ENCODE measurements at places on chromosomes 5 and 9.

DNA sequence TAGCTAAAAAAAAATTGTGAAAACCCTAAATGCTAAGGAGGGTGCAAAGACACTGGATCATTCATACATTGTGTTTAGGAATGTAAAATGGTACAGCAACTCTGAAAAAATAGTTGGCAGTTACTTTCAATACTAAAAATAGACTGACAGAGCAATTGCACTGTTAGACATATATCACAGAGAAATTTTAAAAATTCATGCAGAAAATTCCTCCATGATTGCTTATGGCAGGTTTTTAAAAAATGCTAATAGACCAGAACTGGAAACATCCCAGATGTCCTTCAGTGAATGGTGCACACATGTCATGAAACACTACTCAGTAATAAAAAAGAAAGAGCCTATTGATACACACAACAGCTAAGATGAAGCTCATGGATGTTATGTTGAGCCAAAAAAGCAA is 349.8 kb upstream of the DAB2 start:
- no peak for DNase-seq

DNA sequence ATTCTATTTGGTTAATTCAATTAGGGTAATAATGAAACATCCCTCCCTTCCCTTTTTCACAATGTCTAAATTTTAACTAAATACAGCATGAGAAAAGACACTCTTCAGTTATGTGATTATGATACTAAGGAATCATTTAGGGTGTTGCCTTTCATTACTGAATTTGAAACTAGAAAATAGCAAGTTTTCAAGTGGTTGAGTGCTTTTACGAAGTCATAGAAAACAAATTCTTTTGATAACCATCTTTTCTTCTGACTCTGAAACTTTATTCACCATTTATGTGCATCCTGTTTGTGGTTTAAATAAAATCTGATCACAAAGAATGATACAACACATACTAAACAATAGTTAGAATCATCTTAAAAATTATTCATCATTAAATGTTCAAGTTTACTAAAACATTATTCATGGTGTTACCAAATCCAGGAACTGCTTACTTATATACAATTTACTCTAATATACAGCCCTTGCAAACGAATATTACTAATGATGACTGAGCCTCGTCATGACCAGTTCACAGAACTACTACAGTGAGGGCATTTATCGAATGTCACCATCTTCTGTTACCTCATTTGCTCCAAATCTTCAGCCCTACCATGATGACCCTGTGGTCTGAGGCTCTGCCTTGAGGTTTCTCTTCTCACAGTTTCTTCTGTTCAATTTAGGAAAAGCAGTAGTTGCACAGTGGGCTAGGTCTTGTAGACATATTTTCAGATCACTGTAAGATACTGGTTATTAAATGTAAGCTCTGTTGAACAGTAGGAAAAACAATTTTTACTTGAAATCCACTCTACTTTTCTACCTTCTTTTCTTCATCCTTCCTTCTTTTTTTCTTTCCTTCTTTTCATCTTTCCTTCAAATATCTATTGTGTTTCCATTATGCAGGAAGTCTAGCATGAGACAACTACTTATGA is 18.3 kb upstream of the IL9 start:
- no peak for DNase-seq

DNA sequence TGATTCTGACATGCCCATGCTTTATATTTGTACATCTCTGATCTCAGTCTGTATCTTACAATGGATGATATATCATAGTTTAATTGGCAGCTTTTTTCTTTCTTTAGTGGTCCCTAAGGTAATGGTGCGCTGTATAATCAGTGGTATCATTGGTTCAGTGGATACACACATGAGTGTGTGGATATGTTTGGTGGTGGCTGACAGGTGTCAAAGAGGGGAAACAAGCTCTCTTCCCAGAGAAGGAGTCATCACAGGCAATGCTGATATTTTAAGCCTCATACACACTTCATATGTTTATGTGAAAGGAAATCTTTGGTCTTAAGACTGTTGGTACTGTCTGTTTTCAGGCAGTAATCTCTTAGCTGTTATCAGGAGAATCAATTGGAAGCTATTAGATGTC is 52.1 kb upstream of the KIAA1958 start:
- no peak for DNase-seq

- no peak for DNase-seq
These were observed 1019.5 kb upstream of the SEMA6A start for GRCh38 chr5:117594166-117594565.

DNA sequence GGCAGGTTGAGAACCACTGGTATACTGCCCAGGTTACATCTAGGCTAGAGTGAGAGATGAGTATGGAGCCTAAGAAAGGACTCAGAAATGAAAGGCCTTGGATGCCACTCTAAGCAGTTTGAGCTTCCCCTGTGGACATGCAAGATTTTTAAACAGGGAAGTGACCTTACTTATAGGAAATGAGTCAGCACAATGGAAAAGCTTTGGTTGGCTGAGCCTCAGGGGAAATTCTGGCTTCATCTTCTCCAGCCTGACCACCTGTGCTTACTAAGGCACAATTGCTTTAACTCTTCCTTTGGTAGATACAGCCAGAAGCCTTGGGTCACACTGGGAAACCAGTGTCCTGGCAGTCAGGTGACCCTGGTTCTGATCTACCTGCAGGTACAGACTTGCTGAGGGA is 380.2 kb upstream of the ZNF462 start:
- no peak for DNase-seq

DNA sequence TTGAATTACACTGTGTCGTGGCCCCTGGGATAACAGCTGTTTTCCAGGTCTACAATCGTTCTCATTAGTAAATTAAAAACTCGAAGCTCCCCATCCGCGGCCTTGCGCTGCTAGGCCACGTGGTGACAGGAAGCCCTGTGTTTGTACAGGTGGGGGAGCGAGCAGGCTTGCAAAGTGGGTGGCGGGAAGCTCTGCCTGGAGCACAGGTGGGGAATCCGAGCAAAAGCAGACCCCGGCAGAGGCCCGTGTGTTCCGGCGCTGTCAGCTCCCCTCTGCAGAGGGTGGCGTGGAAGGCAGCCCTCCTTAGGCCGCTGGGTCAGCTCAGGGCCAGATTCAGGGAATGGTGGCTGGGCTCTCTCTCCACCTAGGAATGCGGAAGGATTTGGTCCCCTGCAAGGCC is 59.5 kb upstream of the ERCC6L2 start:
- no peak for DNase-seq

- no peak for DNase-seq
These were observed 35.7 kb upstream of the LURAP1L start for GRCh38 chr9:12739014-12739652.

DNA sequence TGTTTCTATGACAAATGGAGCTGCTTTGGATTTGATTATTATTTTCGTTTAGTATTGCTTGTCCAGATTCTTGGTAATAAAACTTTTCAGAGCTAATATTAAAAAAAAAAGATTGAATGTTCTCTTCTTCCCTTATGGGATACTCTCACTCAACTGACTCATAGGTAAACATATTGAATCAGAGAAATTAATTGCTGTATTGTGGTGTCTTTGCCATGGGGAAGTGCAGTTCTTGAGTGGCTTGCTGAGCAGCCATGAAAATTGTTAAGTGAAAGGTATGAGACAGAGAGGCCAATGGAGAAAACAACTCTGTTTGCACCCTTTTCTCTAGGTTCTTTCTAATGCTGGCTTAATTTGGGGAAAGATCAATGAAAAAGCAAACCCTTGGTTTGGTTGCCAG is 149.9 kb upstream of the HMHB1 start:
- DNase-seq, result no peak

DNA sequence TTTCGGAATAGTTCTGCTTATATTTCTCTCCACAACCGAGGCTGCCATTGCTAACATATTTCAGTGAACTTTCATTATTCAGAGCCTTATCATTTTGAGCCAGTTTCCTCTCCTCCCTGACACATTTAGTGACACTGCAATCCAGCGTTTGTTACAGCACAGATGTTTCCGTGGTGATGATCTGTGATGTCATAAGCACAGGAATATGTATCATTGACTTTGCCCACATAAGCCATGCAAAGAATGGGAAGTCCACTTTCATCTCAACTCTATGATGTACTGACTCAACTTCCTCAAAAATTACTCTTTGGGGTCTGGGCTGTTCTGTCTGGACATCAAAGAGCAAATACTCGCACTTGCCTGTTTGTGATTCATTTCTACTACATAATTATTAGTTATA is 291.8 kb downstream of the EBF1 start:
- DNase-seq, result no peak

DNA sequence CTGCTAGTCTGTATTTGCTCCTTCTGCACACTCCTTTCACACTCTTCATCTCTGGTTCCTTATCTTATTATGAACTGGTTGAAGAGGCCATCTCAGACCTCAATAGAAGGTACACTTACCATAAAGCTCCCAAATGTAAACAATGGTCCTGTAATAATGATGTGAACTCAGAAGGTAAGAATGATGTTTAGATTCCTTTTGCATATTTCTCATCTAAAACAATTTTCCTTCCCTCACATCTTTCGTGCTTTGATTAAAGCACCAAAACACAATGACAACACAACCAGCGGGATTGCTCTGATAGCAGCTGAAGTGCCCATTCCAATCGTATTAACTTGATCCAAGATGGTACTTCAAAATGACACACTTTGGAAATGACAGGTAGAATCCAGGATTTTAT is 34.3 kb downstream of the NFIB start:
- no peak for DNase-seq

DNA sequence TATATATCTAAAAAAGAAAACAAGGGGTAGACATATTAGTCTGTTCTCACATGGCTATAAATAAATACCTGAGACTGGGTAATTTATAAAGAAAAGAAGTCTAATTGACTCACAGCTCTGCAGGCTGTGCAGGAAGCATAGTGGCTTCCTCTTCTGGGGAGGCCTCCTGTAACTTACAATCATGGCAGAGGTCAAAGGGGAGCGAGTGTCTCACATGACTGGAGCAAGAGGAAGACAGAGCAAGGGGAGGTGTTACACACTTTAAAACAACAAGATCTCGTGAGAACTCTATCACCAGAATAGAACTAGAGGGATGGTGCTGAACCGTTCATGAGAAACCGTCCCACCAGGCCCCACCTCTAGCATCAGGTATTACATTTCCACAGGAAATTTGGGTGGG is 616.8 kb downstream of the TLE4 start:
- DNase-seq, result no peak

DNA sequence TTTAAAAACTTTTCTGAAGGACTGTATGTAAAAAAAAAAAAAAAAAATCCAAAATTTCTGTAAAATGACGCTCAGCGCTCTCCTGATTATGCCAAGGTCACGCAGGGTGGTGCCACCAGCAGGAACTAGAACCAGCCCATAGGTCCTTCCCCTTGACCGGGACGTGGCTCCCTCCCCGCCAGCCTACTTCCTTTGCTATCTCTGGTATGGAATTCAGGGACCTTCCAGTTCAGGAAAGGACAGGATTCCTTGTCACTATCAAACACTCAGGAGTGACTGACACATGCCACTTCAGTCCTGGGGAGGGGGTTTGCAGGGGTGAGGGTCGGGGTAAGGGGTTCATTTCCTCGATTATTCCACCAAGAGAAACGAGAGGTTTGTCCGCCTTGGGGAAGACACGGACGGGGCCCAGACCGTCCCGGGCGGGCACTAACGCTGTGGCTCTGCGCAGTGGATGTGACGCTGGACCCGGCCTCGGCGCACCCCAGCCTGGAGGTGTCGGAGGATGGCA is 18.8 kb downstream of the BTNL9 start:
- DNase-seq, result no peak

DNA sequence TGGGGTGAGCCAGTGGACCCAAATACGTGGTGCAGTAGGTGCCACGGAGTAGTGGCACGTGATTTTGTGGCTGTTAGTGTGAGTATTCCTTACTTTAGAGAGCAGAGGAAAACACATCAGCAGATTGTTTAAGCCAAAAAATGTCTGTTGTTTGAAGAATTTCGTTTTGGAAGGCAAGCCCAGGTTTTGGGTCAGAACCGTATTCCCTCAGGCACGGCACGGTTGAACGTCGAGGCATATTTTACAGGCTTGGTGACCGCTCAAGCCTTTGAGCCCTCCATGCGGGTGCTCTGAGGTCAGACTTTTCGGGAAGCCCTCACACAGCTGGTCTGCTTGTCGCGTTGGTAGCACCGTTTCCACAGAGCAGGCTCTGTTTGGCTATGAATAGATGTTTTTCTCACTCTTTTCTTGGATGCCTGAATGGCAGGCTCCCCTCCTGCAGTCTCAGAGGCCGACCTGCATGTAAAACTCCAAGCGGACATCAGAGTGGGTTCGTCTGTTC is 27.2 kb downstream of the NEK6 start:
- no peak for DNase-seq

DNA sequence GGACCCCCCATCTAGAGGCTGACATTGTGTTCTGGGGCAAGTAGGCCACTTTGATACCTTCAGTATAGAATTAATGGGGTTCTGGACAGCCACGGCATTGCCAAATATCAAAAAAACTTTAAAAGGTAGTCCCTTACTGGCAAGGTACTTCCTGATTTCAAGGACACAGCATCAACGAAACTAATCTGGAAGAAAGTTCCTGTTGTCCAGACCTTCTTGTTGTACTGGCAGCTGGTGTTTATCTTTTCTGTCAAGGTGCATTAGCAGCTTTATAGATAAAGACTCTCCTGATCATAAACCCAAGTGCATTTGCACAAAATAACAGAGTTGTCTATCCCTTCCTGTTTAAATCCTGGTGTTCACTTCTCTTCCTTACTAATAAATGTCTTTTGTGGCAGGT is 23.7 kb upstream of the GOLGA1 start:
- DNase-seq, result no peak

- DNase-seq, result no peak
These were observed 176.4 kb downstream of the NSG2 start for GRCh38 chr5:174221946-174222345.

DNA sequence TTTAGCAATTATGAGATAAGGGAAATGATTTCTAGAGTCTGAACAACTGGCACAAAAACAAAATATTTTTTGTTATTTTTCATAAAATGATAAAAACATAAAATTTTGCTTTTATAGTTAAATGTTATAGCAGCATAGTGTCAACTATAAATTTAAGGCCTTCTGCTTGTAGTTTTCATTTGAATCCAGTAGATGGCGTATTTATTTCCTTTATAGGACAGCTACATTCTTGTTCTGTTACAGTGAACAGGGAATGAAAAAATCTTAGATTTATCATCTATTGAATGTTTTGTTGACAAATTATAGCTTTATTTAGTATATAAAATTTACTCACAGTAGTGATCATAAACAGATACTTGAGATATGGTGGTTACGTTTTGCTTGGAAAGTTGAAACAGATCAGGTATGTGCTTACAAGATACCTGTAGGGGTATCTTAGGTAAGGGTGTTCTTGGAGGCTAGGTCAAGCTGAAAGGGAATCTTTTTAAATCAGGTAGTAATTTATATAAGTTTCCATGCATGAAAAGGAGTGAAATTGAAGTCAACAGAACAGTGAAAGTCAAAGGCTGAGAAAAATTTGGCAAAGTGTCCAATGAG is 239.3 kb upstream of the GRIN3A start:
- DNase-seq, result no peak

- DNase-seq, result no peak
These were observed 67.6 kb upstream of the ATP10B start for GRCh38 chr5:160919626-160920025.

- DNase-seq, result no peak
These were observed 22.4 kb downstream of the MVB12B start for GRCh38 chr9:126348911-126349550.

- DNase-seq, result no peak
These were observed 63.3 kb upstream of the SLC25A51 start for GRCh38 chr9:37967014-37967760.

- no peak for DNase-seq
These were observed 2.4 kb downstream of the N4BP3 start for GRCh38 chr5:178115814-178116142.
